ENCODE measurements at places on chromosomes 16 and 17. TPM values are rescaled to one million over a fixed set of nuclear protein-coding genes. Genes with fewer than 3 reads are reported as not detected.

Gene G6PC1
- total RNA-seq: not detected

Gene BRIP1
- total RNA-seq: 18.2 TPM

Gene MRC2
- 1.6 TPM for total RNA-seq

Gene SBK1
- 0.80 TPM for total RNA-seq

Gene C16orf92
- total RNA-seq: not detected

Gene PYY
- 0.36 TPM for total RNA-seq

Gene ASPA
- total RNA-seq: not detected

Gene TBC1D3I
- total RNA-seq: 0.36 TPM

Gene SEPTIN12
- total RNA-seq: not detected

Gene RNF222
- total RNA-seq: not detected

Gene CES5A
- not detected for total RNA-seq

Gene YBX2
- total RNA-seq: not detected

Gene C17orf67
- total RNA-seq: 3.1 TPM

Gene PPP4C
- 147 TPM for total RNA-seq

Gene MRPS34
- total RNA-seq: 209 TPM

Gene TM4SF5
- total RNA-seq: not detected

Gene LDHD
- total RNA-seq: 0.26 TPM

Gene PSME3IP1
- 116 TPM for total RNA-seq

Gene YPEL2
- 7.9 TPM for total RNA-seq

Gene C17orf50
- not detected for total RNA-seq

Gene WSCD1
- total RNA-seq: 0.07 TPM

Gene GLP2R
- total RNA-seq: not detected

Gene ST6GALNAC2
- not detected for total RNA-seq

Gene DNAH17
- total RNA-seq: 0.18 TPM

Gene ACSM3
- total RNA-seq: 2.9 TPM

Gene PRCD
- total RNA-seq: not detected

Gene AGRP
- not detected for total RNA-seq

Gene CD300LB
- not detected for total RNA-seq

Gene CACNG4
- total RNA-seq: not detected

Gene NHERF1
- total RNA-seq: 153 TPM

Gene CDH3
- total RNA-seq: 0.51 TPM

Gene CDC6
- 130 TPM for total RNA-seq

Gene PRDM7
- not detected for total RNA-seq

Gene PRR29
- 0.44 TPM for total RNA-seq

Gene OTOP3
- not detected for total RNA-seq

Gene FOXO3B
- 5.7 TPM for total RNA-seq

Gene PLLP
- 0.26 TPM for total RNA-seq
